MM.1S (cell line): ENCODE measurements at places on chromosomes 2 and 18.
A peak's percentile ranks its signal among the peaks of the same experiment; 100 is the strongest.

- no peak for DNase-seq
Observed at GRCh38 chr2:220034426-220035130, 407.1 kb downstream of the SLC4A3 start.

DNA sequence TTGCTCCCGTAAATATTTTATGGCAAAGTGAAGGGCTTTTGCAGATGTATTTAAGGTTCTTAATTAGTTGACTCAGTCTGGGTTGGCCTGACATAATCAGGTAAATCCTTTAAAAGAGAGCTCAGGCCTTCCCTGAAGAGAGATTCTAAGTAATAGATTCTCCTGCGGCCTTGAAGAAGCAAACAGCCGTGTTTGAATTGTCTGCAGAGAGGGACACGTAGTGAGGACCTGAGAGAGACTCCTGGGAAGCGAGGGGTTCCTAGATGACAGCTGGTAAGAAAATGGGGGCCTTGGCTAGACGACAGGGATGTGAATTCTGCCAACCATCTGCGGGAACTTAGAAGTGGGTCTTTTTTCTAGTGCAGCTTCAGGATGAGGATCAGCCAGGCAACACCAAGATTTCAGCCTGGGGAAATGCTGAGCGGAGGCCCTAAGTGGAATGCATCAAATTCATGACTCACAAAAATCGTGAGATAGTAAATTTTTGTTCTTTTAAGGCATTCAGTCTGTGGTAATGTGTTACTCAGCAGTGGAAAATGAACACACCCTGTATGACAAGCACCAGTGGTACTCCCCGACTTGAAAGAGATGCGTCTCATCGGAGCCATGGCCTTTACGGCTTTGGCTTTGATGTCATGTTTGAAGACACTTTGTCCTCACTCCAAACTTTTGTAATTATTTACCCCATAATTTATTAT is 62.1 kb upstream of the SMIM21 start:
- DNase-seq: no peak

DNA sequence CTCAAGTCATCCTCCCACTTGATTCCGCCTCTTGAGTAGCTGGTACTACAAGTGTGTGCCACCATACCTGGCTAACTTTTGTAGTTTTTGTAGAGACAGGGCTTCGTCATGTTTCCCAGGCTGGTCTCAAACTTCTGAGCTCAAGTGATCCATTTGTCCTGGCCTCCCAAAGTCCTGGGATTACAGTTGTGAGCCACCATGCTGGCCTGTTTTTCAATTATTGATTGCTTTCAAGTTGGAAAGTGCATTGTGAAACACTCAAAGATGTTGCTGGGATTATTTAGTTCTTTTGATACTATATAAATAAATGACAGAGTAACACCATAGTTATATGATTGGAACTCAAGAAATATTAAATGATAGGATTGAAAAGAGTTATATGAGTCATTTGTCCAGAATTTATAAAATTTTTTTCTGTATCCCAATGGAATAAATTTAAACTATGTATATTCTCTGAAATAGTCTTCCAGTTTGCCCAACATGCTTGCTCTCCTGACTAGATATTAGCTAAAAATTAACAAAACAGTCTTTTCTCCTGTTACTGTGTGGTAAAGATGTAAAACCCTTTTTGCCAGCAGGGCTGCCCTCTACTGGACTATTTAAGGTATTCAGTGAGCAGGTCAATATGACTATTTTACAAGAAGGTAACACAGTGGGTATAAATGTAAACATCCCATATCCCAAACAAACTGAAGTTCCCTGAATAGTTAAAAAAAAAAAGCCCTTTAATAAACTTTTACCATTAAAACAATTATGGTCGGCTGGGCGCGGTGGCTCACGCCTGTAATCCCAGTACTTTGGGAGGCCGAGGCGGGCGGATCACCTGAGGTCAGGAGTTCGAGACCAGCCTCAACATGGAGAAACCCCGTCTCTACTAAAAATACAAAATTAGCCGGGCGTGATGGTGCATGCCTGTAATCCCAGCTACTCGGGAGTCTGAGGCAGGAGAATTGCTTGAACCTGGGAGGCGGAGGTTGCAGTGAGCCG is 42.7 kb downstream of the ACSL3 start:
- DNase-seq: peak; percentile 62

GRCh38 chr2:39266139-39266805 is 22.5 kb upstream of the CDKL4 start:
- DNase-seq: peak; percentile 48

DNA sequence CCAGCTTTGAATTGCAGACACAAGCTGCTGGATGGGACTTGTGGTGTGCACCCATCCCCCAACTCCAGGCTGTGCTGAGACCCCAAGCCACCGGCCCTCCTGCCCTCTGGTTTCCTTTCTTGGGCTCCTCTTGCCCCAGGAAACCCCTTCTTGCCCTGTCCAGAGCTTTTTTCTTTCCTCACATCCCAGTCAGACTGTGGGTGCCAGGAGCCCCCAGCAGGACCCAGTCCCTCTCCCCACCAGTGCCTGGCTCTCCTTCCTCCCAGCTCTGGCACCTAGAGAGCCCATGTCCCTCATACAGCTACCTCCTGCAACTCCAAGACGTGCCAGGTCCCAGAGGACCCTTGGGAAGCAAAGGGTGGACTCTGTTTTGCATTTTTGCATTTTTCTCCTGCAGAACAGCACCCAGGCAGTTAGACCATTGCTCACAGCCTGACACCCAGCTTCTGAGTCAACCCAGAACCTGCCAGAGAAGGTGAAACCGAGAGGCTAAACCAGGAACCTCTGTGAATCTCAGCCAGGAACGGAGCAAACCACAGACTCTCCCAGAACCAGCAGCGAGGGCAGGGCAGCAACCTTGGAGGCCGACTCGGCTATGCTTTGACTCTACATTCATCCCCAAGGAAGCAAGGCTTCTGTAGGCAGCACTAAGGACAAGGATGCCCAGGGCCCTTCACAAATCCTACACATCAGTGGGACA is 221.1 kb downstream of the ANAPC1 start:
- DNase-seq: peak; percentile 88

GRCh38 chr2:29689666-29690065 is 231.7 kb downstream of the ALK start:
- no peak for DNase-seq

DNA sequence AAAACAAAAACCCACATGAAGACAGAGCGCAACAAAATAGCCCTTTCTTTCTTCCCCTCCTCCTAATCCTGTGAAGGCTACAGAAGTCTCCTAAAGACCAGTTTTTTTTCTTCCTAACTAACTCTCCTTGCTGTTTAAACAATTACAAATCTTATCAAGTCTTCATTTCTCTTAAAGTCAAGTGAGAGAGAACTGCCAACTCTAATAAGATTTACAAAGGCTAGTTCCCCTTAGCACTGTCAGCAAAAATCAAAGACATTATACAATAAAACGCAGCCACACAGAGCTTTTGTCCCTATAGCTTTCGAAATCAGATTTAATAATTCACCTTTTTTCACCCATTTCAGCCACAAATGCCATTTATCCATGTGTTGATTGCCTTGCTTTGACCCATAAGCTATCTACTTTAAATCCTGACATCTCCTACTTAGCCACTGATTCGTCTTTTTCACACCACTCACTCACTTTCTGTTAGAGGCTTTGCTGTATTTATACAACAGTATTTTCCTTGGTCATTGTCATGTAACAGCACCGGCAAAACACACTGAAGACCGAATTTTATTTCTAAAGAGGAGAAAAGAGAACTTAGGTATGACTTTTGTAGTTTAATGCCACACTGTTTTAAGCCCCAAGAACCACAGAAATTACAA is 5.9 kb downstream of the NRXN1 start:
- no peak for DNase-seq

DNA sequence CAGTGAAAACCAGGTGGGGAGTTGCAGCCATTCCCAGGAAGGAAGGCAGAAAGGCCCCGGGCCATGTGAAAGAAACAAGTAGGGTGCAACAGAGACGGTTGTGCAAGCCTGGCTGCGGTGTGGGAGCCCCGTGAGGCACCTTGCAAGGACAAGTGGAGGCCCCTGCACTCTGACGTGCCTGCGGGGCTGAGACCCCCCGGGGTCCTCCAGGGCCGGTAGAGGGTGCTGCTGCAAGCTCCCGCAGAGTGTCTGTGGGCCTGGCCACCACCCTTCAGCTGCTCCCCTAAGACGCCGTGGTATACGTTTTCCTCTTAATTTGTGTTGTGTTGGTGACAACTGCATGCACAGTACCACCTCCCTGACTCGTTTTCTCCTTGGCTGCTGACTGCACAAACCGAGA is 27.4 kb upstream of the MC5R start:
- DNase-seq: no peak

GRCh38 chr18:10453261-10453805 is 1.1 kb upstream of the APCDD1 start:
- no peak for DNase-seq

DNA sequence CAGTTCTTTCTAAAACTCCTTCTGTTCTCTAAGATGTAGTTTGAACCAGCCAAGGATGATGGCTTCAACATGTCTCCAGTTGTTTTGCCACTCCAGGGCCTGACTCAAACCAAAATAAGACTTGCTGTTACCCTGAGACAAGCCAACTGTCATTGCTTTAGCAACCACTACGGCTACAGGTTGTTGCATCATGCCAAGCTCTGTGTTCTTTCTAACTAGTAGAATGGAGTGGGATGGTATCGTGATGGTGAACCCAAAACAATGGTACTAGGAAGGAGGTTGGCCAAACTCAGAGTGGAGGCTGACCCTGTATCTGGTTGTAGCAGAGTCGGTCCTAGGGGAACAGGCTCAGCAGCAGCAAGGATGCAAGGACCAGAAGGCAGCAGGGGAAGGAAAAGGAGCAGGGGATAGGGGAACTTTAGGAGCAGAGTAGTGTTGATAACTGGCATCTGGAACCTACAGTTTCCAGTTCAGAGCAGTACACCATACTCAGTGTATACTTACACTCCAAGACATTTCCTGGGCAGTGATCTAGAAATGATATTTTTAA is 51.6 kb downstream of the PDK1 start:
- DNase-seq: no peak

- DNase-seq: no peak
Observed at GRCh38 chr2:178412047-178412446, 38.9 kb downstream of the PRKRA start.

- no peak for DNase-seq
Observed at GRCh38 chr18:51878724-51879123, 461.3 kb upstream of the DCC start.

DNA sequence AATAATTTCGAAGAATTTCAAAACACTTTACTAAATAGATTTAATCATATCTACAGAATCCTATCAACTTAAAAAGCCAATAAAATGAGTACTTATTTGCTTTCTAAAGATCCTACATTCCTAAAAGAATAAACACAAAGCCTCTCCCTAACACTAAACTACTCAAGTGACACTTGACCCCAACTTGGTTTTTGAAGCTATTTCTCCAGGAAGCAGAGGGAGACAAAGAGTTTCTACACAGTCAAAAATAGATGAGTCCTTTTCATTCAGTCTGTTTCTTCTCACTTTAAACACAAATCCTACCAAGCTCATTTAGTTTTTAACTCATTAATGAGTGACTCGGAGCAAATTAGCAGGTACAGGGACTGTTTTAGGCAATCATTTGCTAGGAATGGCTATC is 2.1 kb downstream of the ATL2 start:
- no peak for DNase-seq

GRCh38 chr2:216927163-216927562 is 67.3 kb upstream of the TNP1 start:
- DNase-seq: no peak

GRCh38 chr2:239519921-239520585 is 119.2 kb upstream of the HDAC4 start:
- DNase-seq: no peak

GRCh38 chr2:190972213-190972612 is 41.8 kb downstream of the STAT1 start:
- DNase-seq: no peak

GRCh38 chr2:145220496-145220895 is 700.6 kb upstream of the ZEB2 start:
- no peak for DNase-seq

- no peak for DNase-seq
Observed at GRCh38 chr2:32719933-32720716, 92.3 kb downstream of the TTC27 start.

- no peak for DNase-seq
Observed at GRCh38 chr2:33133454-33133952, 186.8 kb downstream of the LTBP1 start.

DNA sequence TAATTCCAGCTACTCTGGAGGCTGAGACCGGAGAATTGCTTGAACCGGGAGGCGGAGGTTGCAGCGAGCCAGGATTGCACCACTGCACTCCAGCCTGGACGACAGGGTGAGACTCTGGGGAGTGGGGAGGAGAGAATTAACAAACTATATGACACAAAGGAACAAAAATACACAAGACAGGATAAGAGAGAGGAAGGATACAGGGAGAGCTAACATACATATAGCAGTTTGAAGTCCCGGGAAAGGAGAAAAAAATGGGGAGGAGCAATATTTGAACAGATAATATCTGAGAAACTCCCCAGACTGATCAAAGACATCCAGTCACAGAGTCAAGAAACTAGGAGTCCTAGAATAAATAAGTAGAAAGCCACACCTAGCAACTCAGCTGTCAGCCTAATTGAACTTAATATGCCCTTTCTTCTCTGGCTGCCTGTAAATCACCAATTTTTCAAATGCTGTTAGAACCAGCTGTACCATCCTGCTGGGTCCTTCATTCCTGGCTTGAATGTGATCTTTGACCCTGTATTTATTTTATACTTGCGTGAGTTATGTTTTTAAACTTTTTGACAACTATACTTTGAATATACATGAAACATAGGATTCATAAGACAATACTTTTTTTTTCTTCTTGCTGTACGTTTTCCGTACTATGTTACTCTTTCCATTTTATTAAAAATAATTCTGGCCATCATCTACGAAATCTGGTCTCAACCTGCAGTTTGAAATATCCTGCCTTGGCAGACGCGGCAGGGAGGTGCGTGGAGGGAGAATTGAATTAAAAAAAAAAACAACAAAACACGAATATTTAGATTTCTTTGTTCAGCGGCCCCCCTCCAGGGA is 876 bp upstream of the CYP27A1 start:
- DNase-seq: no peak

- DNase-seq: peak; percentile 59
Observed at GRCh38 chr18:9419956-9420631, 55.2 kb upstream of the RALBP1 start.

DNA sequence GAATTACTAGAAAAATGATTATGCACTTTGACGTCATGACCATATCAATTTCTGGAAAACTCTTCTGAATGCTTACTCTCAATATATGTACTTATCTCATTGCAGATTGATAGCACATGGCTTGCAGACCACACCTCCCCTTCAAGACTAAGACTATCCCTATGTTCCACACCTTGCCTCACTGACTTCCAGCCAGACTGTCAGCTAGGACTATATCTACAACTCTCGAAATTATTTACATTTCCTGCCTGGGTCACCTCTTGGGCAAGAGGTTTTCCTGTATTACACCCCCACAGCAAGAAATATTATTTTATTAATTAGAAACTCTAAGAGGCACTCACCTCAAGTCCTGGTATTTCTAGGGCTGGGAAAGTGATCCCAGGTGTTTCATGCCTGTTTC is 236.6 kb downstream of the CYRIA start:
- DNase-seq: no peak

GRCh38 chr2:44768438-44769236 is 172.9 kb upstream of the SIX3 start:
- no peak for DNase-seq

GRCh38 chr2:179017773-179018357 is 32.1 kb downstream of the CCDC141 start:
- no peak for DNase-seq
